ENCODE measurements at places on chromosomes 12 and 14. TPM values are rescaled to one million over a fixed set of nuclear protein-coding genes. Genes with fewer than 3 reads are reported as not detected.

DEPDC4 gene
- total RNA-seq = 1.3 TPM

CYP27B1 gene
- 0.94 TPM for total RNA-seq

ABHD12B gene
- total RNA-seq = not detected

SOAT2 gene
- not detected for total RNA-seq

FSCB gene
- 0.31 TPM for total RNA-seq

LUM gene
- total RNA-seq = 4.4 TPM

LGMN gene
- 28.8 TPM for total RNA-seq

NT5DC3 gene
- total RNA-seq = 33.2 TPM

TSPAN19 gene
- 1.3 TPM for total RNA-seq

RTN1 gene
- total RNA-seq = 797 TPM

CLIP1 gene
- total RNA-seq = 146 TPM

Measured in parietal lobe (tissue), 2 donors.